SW480 (cell line): ENCODE measurements at places on chromosomes 2 and 18.

DNA sequence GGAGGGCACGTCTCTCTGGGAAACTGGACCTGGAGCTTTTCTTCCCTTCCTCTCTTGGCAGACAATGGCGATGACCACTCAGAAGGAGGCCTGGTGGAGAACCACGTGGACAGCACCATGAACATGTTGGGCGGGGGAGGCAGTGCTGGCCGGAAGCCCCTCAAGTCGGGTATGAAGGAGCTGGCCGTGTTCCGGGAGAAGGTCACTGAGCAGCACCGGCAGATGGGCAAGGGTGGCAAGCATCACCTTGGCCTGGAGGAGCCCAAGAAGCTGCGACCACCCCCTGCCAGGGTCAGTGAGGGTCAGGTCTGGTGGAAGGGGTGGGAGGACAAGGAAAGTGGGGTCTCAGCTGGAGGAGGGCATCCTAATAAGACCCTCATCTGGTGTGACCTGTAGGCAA, 27.3 kb downstream of the IGFBP2 start:
- no peak for DNase-seq

DNA sequence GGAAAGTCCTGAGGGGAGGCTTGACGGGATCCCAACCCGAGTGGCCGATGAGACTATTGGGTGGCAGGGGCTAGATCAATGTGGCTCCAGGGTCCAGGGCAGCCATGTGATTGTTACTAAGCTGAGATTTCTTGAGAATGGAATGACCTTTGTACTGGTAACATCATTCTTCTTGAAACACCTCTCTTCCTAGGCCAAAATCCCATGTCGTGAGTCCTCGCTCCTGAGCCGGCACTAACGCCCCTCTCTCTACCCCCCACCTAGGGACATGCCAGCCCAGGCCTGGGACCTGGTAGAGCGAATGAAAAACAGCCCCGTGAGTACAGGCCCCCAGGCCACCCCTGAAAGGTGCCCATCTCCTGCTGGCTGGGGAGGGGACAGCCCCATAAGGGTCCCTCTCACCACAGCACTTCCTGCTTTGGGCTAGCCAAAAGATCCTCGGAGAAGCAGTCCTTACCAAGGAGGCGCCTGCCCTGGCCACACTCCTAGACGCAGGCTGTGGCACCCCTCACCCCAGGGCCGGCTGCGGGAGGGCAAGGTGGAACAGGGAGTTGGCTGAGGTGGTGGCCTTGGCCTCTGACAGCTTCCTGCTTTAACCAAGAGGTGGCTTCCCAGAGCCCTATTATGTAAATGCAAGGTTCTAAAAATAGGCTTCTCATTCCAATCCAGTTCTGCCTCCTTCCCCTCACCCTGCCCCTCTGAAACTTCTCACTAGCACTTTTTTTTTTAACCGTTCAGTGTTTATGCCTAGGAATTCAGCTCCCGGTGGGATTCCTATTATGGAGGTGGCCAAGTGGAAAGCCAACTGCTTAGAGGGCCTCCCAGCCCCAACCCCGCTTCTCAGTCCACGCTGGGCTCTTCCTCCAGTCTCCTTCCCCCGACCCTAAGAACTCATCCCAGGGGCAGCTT, 126.6 kb upstream of the PPP1CB start:
- DNase-seq, result peak; percentile 66

GRCh38 chr2:167253025-167253424, 364.7 kb downstream of the XIRP2 start:
- peak; percentile 21 for DNase-seq

- DNase-seq, result no peak
These were observed 468.2 kb upstream of the POU3F3 start for GRCh38 chr2:104385743-104386142.

DNA sequence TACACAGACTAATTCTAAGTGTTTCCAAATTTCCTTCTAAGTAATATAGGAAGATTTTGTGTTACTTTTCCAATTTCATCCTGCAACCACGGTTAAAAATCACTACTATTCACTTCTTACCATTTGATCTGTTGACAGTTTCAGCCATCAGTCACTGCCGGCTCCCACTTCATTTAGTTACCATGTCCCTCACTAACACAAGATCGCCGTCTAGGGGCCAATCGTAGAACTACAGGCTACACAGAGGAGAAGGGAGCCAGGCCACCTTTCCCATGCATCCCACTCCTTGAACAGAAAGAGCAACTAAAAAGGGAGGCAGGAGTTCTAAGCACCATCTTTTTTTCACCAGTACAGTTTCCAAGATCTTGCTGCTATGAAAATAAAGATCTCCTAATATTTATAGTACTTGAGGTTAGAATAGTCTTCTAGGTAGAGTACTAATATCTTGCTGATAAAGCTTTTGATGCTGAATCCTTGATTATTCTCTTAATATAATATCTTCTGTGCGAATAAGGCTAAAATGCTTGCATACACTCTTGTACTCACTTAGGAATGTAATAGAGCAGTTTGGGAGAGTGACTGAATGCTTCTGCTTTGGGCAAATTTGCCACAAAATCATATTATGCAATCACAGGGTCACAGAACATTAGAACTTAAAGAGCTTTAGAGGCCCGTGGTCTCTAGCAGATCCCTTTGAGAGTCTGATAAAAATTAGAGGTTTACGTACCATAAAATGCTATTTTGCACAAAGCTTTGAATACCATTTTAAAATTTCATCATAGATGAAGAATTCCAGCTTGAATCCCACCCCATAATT, 39.5 kb upstream of the CYP1B1 start:
- peak; percentile 72 for DNase-seq

GRCh38 chr2:3633089-3633981, 24.7 kb upstream of the ALLC start:
- no peak for DNase-seq

- no peak for DNase-seq
These were observed 111.2 kb downstream of the TPGS2 start for GRCh38 chr18:36717422-36718110.
